AG09309 (cell line): ENCODE measurements at places on chromosomes 3 and 15.

DNA sequence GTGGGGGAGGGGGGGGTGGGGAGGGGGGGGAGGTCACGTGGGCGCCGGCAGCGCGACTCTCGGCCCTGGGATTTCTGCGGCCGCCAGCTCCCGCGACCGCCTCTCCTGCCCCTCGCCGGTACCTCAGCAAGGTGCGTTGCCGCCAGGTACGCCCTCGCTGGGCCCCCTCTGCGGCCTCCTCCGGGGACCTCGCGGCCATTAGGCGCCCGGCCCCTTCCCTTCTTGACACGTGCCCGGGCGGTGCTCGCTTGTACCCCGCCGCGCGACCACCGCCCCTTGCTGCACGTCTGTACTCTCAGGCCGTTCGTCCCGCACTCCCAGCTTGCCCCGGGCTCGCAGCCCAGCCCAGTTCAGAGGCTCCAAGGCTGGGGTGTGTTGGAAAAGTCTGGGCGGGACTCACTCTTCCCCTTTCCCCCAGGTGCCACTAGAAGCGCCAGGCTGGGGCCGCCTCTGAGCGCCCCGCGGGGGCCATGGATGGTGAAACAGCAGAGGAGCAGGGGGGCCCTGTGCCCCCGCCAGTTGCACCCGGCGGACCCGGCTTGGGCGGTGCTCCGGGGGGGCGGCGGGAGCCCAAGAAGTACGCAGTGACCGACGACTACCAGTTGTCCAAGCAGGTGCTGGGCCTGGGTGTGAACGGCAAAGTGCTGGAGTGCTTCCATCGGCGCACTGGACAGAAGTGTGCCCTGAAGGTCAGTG, at the start of gene MAPKAPK3:
MAPKAPK3 (plus strand) TSS at position 56 of the 696 bp plus-strand sequence; CDS start at position 471, 415 bp downstream.
- no peak for DNase-seq

DNA sequence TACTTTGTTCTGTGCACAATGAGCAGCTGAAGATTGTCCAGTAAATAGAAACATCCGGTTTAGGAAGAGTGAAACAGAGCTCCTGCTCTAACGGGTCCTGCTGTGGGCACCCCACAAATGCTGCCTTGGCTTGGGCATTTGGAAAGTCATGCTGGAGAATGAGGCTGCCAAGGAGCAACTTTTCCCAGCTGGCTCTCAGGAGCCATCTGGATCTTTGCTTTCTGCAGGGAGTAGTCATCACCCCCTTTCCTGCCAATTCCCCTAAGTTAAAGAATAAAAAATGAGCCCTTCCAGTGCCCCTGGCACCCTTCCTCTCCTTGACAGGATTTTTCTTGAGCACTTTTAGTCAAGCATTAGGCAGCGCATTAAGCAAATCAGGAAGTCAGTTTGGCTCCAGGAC, 90.0 kb downstream of the FAM43A start:
- DNase-seq: no peak

- DNase-seq: no peak
Observed at GRCh38 chr15:55124616-55125015, 72.1 kb downstream of the RSL24D1 start.

GRCh38 chr3:119930286-119930685, 148.4 kb downstream of the NR1I2 start:
- no peak for DNase-seq

DNA sequence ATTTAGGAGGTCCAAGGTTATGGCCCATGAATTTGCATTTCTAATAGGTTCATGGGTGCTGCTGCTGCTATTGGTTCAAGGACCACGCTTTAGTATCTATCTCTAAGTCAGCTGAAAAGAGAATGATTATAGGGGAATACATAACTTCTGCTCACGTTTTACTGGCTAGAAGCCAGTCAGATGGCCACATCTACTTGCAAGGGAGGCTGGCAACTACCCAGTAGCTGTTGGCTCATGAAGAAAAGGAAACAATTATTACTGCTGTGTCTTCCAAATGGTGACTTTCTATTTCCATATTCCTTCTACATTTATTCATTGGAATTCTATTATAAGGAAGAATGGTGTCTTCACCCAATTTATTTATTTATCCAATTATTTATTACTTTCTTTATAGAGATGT, 54.2 kb downstream of the SLC25A36 start:
- DNase-seq: no peak

DNA sequence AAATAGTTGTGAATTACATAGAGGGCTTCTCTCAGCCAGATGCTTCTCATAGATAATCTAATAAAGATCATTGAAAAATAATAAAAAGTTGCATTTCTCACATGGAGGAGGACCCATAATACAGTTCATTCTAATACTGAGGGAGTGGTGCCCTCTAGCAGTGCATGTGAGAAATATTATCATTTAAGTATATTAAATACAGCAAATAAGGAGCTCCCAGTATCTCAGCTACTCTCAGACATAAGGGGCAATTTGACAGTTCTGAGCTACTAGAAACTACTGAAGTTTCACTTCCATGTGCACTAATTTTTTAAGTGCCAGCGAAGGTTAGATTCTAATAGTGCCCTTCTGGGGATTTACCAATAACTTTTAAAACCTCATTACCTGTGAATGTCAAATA, 188.3 kb downstream of the IL5RA start:
- DNase-seq: no peak

GRCh38 chr3:191343115-191343514, 12.8 kb upstream of the UTS2B start:
- DNase-seq: no peak

GRCh38 chr15:37040072-37040742, 60.1 kb downstream of the MEIS2 start:
- DNase-seq: no peak

- DNase-seq: no peak
Observed at GRCh38 chr3:195836476-195837135, 24.9 kb upstream of the MUC4 start.

DNA sequence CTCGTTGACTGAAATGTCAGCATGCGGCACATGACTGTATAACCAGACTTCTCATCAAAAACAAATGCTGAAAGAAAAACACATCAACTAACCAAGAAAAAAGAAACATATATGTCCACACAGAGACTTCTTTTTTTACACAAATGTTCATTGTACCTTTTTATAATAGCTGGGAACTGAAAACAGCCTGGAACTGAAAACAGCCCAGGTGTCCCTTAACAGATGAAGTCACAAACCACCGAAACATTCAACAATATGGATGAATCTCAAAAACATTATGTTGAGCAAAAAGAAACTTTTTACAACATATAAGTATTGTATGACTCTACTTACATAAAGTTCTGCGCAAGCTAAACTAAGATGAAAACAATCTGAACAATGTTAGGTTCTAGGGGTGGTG, 20.6 kb downstream of the UBE3A start:
- no peak for DNase-seq

GRCh38 chr15:76863123-76863522, 42.0 kb downstream of the SCAPER start:
- no peak for DNase-seq

DNA sequence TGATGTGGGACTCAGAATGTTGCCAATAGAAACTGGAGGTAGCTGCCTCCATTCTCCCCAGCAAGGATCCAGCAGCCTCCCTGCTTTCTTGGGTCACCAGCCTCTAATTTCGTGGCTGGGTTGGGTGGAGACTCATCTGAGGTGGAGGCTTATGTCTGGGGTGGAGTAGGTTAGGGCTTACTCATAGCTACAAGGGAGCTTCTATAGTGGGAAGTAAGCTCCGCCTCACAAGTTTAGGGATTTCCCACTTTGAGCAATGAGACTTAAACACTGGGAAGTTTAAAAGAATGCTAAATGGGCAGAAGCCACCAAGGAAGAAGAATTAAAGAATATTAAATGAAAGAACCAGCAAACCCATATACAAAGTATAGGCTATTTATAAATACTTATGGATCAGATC, 63.8 kb downstream of the GJD2 start:
- no peak for DNase-seq

- DNase-seq: no peak
Observed at GRCh38 chr3:25854214-25854613, 64.3 kb downstream of the OXSM start.

- no peak for DNase-seq
Observed at GRCh38 chr15:74108111-74108510, 22.3 kb upstream of the ISLR2 start.

GRCh38 chr3:116280130-116280740, 165.1 kb downstream of the LSAMP start:
- no peak for DNase-seq

DNA sequence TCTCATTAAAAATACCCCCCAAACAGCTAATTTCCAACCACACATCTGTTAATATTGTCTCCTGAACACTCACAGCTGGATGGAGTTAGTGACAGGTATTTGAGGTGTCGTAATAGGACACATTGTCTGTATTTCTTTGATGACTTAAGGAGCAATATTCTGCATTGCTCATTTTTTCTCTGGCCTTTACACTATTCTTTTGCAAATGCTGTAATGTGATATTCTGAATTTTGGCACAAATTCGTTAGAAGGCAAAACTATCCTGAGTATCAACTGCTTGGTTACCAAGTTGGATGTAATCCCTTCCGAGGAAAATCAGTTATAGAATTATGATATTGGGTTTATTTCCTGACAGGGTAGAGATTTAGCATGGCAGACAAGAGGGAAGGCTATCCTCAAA, 1030.2 kb downstream of the MCTP2 start:
- DNase-seq: no peak

GRCh38 chr3:58206406-58207011, 4.3 kb downstream of the DNASE1L3 start:
- DNase-seq: no peak

DNA sequence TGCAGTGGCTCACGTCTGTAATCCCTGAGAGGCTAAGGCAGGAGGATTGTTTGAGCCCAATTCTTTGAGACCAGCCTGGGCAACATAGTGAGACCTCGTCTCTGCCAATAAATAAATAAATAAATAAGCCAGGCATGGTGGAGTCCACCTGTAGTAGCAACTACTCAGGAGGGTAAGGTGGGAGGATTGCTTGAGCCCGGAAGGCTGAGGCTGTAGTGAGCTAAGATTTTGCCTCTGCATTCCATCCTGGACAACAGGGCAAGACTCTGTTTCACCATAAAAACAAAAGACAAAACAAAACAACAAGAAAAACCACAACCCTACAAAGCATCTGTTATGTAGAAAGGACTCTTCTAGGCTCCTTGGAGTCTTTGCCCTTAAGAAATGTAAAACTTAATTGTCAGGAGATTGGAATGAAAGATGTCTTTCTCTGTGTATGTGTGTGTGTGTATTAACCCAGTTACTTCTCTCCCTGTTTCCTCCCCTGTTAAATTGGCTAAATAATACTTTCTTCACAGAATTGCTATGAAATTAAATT, 9.5 kb downstream of the NECTIN3 start:
- DNase-seq: no peak

DNA sequence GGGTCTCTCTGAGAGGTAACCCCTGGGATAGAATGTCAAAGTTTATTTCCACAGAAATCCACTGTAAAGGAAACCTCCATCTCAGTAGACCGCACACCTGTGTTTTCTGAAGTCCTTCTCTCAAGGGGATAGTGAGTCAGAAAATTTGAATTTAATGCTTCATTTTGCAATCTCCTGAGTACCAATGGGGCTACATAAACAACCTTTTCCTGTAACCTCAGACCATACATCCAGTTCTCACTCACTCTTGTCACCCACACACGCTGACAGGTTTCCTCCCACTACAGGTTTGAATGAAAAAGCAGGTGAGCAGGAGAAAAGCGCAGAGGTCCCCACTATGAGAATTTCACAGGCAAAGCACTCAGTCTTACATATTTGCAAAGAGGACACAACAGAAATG, 165.3 kb upstream of the MCTP2 start:
- DNase-seq: no peak

- DNase-seq: no peak
Observed at GRCh38 chr3:157888040-157888439, 218.2 kb downstream of the SHOX2 start.

- no peak for DNase-seq
Observed at GRCh38 chr3:197750396-197750831, 731 bp downstream of the FYTTD1 start.

DNA sequence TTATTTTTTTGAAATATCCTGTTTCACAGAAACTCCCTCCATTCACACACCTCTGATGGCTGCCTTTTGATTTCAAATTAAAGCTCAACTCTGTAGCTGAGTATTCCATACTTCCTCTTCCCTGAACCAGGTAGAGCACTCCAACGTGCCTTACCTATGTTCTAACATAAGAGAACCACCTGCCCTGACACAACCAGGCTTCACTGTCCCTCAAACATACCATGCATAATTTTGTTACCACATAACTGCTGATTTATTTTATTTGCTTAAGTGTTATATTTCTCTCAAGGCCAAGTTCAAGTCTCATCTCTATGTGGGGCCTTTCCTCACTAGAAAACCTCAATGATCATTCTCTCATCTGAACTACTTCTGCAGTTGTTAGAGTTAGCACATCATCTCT, 209.7 kb downstream of the P3H2 start:
- no peak for DNase-seq

DNA sequence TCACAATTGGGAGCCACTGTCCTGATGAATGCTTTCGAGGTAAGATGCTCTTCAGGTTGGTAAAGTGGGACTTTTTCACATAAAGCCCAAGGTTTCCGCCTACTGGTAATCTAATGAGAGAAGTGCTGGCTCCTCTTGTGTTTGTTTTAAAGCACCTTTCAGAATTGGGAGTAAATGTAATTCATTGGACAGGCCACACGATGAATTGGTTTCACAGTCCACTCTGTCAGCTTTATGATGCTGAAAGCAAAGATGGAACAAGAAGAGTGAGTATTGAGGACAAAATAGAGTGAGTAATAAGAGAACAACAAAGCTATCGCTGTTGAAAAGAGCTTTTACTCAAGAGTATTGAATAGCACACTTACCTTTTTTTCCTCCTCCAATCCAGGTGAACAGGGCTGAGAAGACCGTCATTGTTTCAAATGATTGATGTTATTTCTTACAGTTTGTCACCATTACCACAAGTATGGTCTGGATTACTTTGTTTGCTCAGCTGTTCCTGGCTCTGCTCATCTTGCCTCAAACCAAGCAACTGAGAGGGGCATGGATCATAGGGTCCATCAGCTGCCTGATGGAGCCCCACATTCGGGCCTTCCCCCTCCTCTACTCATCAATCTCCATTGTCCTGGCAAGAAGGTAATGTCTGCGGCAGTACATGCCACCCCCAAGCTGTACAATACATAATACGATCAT, 136.1 kb upstream of the CNTN4 start:
- DNase-seq: no peak

DNA sequence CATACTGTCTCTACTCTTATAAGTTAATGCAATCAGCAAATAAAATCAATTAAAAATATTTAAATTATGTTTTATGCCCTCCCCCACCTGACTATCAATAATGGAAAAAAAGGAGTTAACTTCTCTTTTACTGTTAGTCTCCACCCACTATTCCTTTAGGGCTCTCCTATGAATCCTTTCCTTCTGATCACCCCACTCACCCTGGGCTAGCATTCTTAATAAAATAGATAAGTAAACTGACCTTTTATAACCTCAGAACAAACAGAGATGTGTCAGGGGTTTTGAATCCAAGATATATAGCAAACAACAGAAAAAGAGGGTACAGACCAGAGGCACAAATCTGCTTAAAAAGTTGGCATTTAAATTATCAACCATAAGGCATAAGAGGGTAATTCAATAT, 116.1 kb upstream of the PLXND1 start:
- DNase-seq: no peak
